CD4-positive, alpha-beta T cell treated with Interferon gamma for 1 hour (primary cell): ENCODE measurements at places on chromosomes 5 and 9.

GRCh38 chr9:20526500-20527319, 95.6 kb downstream of the MLLT3 start:
- no peak for DNase-seq

DNA sequence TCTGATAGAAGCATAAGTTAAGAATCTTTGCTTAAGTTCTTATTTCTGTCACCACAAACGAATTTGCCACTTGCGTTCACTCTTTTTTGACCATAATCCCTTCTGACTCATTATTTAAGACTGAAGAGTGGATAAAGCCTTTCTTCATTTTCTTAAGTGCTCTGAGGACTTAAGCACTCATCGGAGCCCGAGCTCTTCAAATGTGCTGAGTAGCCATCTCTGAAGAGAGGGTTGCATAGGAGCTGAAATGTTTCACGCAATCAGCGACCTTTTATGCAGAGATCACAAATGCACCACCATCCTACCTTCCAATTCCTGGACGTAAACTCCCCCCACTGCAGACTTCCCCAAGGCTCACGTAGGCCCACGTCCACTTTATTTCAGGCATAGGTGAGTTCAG, 699.2 kb downstream of the IRX1 start:
- DNase-seq = no peak

DNA sequence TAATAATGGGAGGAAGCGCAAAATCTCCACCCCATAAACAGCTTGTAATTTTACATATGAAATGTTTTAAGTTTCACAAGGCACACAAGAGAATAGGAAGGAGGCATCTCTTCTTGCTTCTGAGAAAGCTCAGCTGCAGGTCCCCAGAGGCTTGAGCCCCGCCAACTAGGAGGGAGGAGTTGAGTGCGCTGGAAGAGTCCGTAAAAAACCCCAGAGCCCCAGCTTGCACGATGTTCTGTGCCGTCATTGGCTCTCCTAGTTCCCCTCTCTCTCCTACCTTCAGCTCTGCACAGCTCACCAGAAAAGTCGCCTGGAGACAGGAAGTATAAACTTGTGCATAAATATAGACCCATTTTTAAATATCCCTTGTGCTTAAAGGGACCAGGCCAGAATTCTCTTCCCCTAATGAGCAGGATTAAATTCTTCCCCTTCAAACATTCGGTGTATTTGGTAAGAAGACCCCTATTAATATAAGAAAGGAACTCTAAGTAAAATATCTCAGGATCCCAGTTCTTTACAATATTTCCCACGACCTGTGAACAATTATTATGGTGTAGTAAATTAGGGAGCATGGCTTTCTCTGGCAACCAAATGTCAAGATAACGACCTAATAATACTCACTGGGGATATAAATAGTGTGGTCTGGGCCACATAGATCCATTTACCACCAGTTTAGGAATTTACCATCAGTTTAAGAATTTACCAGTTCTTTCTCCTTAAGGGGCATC, 13.7 kb downstream of the GLRX start:
- DNase-seq = peak; percentile 86

GRCh38 chr5:150623152-150623877, 17.1 kb upstream of the SYNPO start:
- no peak for DNase-seq

DNA sequence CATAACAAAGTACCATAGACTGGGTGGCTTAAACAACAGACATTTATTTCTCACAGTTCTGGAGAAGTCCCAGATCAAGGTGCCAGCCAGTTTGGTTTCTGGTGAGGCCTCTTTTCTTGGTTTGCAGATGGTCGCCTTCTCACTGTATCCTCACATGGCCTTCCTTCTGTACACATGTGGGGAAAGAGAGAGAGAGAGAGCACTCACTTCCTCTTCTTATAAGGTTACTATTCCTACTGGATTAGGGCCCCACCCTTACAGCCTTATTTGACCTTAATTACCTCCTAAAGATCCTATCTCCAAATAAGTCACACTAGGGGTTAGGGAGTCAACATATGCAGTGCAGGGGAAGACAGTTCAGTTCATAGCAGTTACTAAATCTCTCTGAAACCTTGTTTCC, 205.6 kb upstream of the GDNF start:
- no peak for DNase-seq

GRCh38 chr9:124364141-124364540, 51.1 kb downstream of the PSMB7 start:
- DNase-seq = no peak
